ENCODE measurements at places on chromosomes 2 and 18.

GRCh38 chr2:74908748-74909444, 49.5 kb upstream of the POLE4 start:
- no peak for DNase-seq

- no peak for DNase-seq
These were observed 721 bp downstream of the MCEE start for GRCh38 chr2:71129114-71129901.

GRCh38 chr18:53941601-53942338, 282.7 kb downstream of the MBD2 start:
- DNase-seq, result no peak

- DNase-seq, result no peak
These were observed 3.7 kb upstream of the HTR2B start for GRCh38 chr2:231128541-231128940.

GRCh38 chr2:235463893-235464292, 29.9 kb upstream of the AGAP1 start:
- DNase-seq, result no peak

Measured in stimulated activated CD4-positive, alpha-beta T cell treated with anti-CD3 and anti-CD28 coated beads, Interleukin-4, amount 100 ng/mL, for 4 hours (primary cell).